ENCODE measurements at places on chromosomes 6 and 20.

GRCh38 chr6:155080881-155081845, 86.0 kb downstream of the TIAM2 start:
- DNase-seq: peak; percentile 37

GRCh38 chr20:52614051-52614863, 357.9 kb upstream of the TSHZ2 start:
- no peak for DNase-seq

- DNase-seq: no peak
These were observed 97.8 kb downstream of the PLEKHG1 start for GRCh38 chr6:150697515-150697914.

- DNase-seq: no peak
These were observed 378.7 kb downstream of the ZFAND3 start for GRCh38 chr6:38198219-38198618.

GRCh38 chr20:38514947-38515346, 42.3 kb downstream of the RALGAPB start:
- DNase-seq: no peak

DNA sequence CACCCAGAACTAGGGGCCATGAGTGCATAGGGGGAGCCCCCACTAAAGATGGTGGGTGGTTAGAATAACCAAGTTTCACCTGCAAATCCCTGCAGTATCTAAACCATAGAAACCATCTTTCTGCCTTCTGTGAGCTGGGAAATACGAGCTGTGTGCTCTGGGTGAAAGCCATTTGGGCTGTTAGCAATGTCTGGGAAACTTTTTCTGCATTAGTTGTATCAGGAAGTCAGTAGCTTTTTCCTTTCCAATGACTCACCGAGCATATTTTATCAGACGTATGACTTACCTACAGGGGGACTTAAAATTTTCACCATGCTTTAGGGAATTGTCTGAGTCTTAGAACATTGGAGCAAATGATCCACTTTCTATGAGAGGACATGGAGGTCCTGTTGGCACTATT, 584.0 kb downstream of the QKI start:
- DNase-seq: no peak

- DNase-seq: no peak
These were observed 149.4 kb downstream of the SMOC2 start for GRCh38 chr6:168590406-168590805.

- DNase-seq: peak; percentile 10
These were observed 42.7 kb downstream of the REPS1 start for GRCh38 chr6:138945354-138945753.

All from WERI-Rb-1 (cell line).